Renal cortex interstitium (tissue), 15 donors: ENCODE measurements at places on chromosomes 13 and 19. TPM values are rescaled to one million over a fixed set of nuclear protein-coding genes. Genes with fewer than 3 reads are reported as not detected.

DNA sequence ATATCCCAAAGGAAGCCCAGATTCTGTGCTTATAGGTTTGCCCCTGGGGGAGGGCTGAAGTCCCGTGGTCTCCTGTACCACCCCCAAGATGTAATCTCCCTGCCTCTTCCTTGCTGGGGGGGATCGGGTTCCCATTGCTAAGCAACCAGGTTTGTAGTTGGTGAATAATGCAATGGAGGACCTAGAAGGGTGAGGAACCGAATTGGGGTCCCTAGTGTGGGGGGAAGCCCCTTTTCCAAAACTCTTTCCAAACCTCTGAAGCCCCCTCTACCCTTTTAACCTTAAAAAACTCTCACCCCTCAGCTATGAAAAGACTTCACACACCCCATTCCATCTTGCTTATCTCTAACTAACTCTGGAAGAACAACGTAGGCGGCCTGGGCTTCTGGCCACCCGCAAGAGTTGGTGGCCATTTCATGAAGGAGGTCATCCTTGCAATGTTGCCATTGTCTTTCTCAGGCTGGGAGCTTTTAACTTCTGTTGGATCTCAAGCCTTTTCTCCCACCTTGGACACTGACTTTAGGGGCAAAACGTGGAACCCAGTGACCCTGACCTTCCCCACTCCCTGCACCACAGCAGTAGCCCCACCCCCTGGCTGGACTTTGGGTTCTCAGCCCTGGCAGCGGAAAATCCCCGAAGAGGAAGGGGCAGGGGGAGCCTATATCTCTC lies 661 bp downstream of the PALM3 start:
- no peak for DNase-seq

DNA sequence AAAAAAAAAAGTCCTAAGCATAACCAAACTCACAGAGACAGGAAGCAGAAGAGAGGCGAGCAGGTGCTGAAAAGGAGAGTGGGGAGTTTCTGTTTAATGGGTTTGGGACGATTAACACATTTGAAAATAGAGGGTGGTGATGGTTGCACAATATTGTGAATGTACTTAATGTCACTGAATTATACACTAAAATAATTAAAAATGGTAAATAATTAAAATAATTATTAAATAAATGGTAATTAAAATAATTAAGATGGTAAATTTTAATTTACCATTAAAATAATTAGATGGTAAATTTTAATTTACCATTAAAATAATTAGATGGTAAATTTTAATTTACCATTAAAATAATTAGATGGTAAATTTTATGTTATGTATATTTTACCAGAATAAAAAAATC lies 74.8 kb upstream of the XPO4 start:
- no peak for DNase-seq

DNA sequence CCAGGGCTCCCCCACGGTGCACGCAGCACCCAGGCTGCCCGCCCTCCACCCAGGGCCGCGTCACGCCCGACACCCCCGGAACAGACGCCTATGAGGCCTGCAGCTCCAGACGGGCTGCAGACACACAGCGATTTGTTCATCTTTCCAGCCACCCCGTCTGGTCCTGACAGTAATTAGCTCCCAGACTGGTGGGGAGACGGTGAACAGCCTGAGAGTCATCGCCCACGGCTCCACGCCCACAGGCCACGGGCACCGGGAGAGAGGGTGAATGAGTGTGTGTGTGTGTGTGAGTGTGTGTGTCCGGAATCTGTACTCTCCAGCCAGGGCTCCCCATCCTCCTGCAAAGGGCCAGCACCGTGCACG lies 18.1 kb downstream of the GADD45B start:
- no peak for DNase-seq

- no peak for DNase-seq
These were observed 185.7 kb downstream of the KCNRG start for GRCh38 chr13:50200988-50201387.

DNA sequence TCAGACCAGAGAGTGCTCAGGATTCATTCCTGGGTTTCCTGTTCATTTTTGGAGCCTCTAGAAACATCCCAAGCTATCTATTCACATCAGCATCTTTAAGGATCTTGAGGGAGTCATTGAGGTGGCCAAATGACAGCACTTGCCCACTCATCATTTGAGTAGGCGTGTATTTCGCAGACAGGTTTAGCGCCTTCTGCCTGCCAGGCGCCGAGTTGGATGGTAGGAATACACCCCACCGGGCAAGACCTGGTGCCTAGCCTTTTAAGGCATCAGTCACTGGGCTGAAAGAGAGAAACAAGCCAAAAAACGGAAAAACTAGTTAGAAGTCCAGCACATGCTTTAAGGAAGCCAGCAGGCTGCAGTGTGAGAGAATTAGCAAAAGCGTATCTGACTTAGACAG lies 33.8 kb downstream of the PEX11G start:
- DNase-seq, result no peak

- DNase-seq, result no peak
These were observed 28.9 kb downstream of the SOX21 start for GRCh38 chr13:94683409-94683808.

GRCh38 chr19:49588365-49589122 lies 2.4 kb upstream of the PRR12 start:
- no peak for DNase-seq

- no peak for DNase-seq
These were observed 21.5 kb downstream of the C13orf46 start for GRCh38 chr13:113952151-113952982.

DNA sequence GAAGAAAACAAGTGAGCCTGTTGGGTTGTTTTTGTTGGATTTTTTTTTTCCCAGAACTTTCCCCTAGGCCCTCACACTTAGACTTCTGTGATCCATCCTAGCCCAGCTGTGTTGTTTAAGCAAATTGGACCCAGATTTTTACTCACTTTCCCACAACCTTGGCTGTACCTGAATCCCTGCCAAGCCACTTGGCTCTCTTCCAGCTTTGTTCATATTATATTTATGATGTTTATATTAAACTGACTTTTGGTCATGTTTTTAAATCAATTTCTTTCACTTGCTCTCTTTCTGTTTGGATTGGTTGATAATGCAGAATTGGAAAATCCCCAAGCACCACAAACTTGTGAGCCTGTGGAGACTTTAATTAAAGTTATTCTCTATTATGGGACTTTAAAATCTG lies 16.6 kb downstream of the OLFM4 start:
- DNase-seq, result peak; percentile 60

GRCh38 chr13:42971691-42972347 lies 20.2 kb downstream of the EPSTI1 start:
- no peak for DNase-seq

GRCh38 chr19:49338023-49338677 lies 2.9 kb downstream of the CD37 start:
- DNase-seq, result no peak

DNA sequence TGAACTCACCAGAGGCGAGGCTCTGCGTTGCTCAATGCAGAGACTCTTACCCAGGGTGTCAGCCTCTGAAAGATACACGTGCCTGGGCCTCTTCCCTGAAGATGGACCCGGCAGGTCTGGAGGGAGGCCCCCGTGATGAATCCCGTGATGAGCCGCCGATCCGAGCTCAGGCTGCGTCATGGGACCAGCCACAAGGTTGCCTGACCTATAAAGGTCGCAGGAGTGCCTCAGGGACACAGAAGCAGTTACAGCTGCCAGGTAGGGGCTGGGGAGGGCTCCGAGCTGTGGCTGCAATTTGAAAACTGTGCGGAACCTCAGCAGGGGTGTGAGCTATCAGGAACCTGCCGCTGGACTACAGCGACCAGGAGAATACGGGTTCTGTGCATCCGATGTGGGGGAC lies 10.5 kb upstream of the ATP11A start:
- no peak for DNase-seq

DNA sequence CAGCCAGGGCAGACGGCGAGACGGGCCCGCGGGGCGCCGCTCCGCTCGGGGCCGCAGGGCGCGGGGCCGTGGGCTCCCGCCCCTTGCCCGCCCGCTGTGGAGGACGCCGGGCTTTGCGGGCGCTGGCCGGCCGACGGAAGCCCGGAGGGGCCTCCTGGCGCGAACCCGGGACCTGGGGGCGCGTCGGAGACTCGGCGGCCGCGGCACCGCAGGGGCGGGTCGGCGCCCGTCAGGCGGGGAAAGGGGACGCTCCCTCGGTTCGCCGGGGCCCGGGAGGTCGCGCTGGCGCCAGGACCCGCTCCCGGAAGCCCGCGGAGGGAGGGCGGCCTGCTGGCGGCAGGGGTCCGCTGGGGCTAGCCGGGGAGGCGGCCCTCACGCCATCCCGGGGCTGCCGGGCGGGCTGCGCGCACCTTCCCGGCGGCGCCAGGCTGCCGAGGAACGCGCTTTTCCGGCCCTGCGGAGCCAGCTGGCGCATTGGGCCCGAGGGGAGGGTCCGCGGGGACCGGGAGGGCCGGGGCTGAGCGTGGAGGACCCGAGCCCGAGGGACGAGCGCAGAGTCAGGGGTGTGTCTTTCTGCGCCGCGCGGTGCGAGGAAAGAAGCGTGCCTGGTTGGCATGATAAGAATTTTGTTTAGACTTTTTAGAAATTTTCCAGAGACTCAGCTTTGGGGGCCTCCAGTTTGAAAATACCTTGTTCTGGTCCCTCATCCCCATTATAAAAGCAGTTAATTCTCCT lies 511 bp downstream of the GARRE1 start:
- DNase-seq, result peak; percentile 38

- DNase-seq, result no peak
These were observed 8.2 kb downstream of the SLC25A30 start for GRCh38 chr13:45410001-45410400.

GRCh38 chr13:90027409-90027808 lies 1320.1 kb upstream of the MIR17HG start:
- DNase-seq, result no peak

- DNase-seq, result no peak
These were observed 46.8 kb upstream of the ZNF726 start for GRCh38 chr19:23867895-23868294.

GRCh38 chr19:11324079-11324661 lies 15.3 kb downstream of the RAB3D start:
- DNase-seq, result no peak

- DNase-seq, result no peak
These were observed 11.1 kb downstream of the POU2F2 start for GRCh38 chr19:42121036-42121621.

- DNase-seq, result no peak
These were observed 311.3 kb downstream of the DLEU7 start for GRCh38 chr13:50531917-50532899.

- DNase-seq, result no peak
These were observed 353.7 kb upstream of the NBEA start for GRCh38 chr13:34588362-34588761.

DNA sequence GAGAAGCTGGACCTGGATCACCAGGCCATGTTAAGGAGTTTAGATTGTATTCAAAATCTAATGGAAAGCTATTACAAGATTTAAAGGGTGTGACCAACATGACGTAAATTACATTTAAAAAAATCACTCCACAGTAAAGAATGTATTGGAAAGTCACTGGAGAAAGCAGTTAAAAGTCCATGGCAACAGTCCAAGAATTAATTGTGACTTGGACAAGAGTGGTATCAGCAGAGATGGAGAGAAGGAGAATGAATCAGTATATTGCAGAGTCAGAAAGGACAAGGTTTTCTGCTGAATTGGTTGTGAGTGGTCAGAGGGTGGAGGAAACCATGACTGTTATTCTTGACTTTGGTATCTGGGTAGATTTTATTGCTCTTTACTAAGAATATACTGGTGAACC lies 535.1 kb upstream of the SLITRK1 start:
- no peak for DNase-seq

DNA sequence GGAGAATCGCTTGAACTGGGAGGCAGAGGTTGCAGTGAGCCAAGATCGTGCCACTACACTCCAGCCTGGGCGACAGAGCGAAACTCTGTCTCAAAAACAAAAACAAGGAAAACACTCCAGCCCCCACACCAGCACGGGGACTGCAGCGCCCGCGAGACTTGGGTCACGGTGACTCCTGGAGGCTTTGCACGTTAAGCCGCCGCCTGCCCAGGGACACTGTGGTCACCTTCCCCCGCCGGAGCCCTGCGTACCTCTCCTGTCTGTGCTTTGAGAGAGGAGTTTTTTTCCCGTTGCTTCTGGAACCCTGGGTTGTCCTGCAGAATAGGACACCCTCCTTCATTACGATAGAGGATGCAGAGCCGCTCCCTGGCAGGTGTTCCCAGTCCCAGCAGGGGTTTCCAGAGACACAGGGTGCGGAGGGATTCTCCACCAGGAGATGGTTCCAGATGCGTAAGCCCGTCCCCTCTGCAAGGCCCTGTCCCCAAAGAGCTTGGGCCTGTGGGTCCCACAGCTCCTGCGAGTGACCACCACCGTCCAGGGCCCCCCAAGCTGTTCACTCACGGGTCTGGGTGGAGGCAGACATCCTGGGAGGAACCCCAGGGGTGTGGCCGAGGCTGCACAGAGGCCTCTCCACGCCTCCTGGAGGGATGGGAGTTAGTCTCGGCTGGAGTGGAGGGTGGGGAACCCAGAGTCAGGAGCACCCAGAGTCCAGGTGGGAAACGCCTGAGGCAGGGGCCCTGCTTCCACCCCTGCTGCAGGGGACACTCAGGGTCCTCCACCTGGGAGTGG lies 42.8 kb upstream of the NDUFS7 start:
- DNase-seq, result no peak

GRCh38 chr13:111533900-111534683 lies 213.7 kb downstream of the TEX29 start:
- DNase-seq, result no peak

GRCh38 chr13:23323946-23324709 lies 109.4 kb downstream of the SACS start:
- no peak for DNase-seq

- DNase-seq, result no peak
These were observed 33.2 kb downstream of the RASA3 start for GRCh38 chr13:114099191-114099590.

DNA sequence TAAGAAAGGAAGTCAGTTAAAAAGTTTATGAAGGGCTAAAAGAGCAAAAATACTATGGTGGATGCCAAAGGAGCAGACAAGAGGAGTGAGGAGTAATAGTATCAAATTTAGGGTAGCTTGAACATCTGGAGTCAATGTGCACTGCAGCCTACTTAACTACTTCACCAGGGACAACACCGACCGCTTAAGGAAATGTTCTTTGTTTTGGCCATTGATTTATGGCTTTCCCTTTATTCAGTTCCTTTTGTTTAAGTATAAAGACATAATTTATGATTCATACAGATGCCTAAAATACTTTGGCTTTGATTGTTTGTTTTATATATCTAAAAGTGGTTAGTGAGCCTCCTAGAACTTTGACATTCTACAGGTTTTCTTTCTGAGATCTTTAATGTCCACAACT lies 276.3 kb upstream of the PRR20A start:
- DNase-seq, result no peak

The DHDH gene
- 7.0 TPM for polyA plus RNA-seq

The SOHLH2 gene
- 2.9 TPM for polyA plus RNA-seq

The EHD2 gene
- 41.6 TPM for polyA plus RNA-seq

The IGFL1 gene
- polyA plus RNA-seq, result not detected

The LILRA6 gene
- 0.44 TPM for polyA plus RNA-seq

The FGF22 gene
- polyA plus RNA-seq, result 1.1 TPM

The CRB3 gene
- 41.8 TPM for polyA plus RNA-seq

The THAP8 gene
- 13.9 TPM for polyA plus RNA-seq

The IGLON5 gene
- 5.2 TPM for polyA plus RNA-seq

The PEAK3 gene
- polyA plus RNA-seq, result 0.12 TPM

The CYP2F1 gene
- polyA plus RNA-seq, result not detected

The LGALS14 gene
- polyA plus RNA-seq, result not detected

The PBX4 gene
- 9.1 TPM for polyA plus RNA-seq
